Tibial nerve (tissue), 4 donors: ENCODE measurements at places on chromosomes 7 and 10. TPM values are rescaled to one million over a fixed set of nuclear protein-coding genes. Genes with fewer than 3 reads are reported as not detected.

The ZP3 gene
- total RNA-seq, result 2.4 TPM

The TSPAN33 gene
- total RNA-seq, result 10.5 TPM

The SNCG gene
- total RNA-seq, result 213 TPM

DNA sequence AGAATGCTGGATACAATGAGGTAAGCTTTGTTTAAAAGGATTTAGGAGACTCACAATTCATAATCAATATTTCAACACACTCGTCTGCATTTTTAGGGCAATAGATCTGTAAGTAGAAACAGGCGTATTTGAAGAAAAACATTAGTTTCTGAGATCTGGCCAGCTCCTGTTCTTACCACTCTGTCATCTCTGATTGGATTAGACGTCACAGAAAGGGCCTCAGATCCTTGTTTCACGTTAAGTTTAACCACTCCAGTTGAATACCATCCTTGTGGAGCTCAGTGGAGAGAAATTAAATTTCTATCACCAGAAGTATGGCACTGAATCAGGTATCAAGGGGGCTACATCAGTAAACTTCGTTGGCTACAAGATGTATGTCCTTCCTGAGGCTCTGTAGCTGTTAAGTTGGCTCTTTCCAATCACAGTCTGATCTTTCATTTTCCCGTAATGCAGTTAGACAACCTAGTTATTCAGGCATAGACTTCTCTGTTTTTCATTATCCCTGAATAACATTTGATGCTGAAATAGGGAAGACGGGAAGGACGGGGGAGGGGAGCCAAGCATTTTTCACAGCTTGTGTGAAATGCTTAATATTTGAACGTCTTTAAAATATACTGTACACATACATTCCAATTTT is 659.2 kb upstream of the GALNT17 start:
- no peaks in the 10 kb centered on the region for H3K36me3 ChIP-seq
- H3K4me3 ChIP-seq, result no peak overlapping the region
- no peak overlapping the region for H3K27ac ChIP-seq
- no peaks in the 10 kb centered on the region for H3K4me1 ChIP-seq

DNA sequence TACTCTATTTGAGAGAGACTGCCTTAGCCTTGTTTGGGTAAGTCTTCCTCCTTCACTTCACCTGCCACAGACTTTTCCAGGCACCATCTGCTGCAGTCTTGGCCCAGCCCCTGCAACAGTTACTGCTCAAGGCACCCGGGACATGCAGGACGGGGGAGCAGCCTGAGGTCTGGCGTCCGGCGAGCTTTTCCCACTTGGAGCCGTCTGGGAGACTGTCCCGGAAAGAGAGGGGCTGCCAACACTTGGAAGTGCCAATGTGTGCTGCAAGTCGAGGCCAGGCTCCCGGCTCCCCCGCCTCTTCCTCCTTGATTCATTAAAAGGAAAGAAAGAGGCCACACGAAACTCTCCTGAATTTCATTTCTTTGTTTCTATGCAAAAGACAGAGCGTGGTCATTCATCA is 13.7 kb downstream of the HTRA1 start:
- no peaks in the 10 kb centered on the region for H3K36me3 ChIP-seq
- no peak for DNase-seq
- peaks cover 37% of the 10 kb centered on the region for H3K4me1 ChIP-seq
- no peaks in the 10 kb centered on the region for H3K27me3 ChIP-seq

DNA sequence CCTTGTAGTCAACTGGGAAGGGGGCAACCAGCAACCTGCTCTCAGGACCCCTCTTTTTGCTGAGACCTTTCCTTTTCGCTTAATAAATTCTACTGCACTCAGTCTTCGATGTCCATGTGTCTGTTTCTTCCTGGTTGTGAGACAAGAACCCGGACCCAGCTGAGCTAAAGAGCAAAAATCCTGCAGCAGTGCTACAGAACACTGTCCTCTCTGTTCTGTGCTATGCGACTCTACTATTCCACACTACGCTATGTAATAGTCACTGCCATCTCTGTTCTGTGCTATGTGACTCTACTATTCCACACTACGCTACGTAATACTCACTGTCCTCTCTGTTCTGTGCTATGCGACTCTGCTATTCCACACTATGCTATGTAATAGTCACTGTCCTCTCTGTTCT is 34.3 kb downstream of the DIP2C start:
- H3K4me3 ChIP-seq, result no peak overlapping the region
- H3K4me1 ChIP-seq, result no peaks in the 10 kb centered on the region
- H3K27ac ChIP-seq, result no peak overlapping the region
- no peaks in the 10 kb centered on the region for H3K36me3 ChIP-seq
- H3K27me3 ChIP-seq, result no peaks in the 10 kb centered on the region
- DNase-seq, result no peak
